ENCODE measurements at places on chromosomes 2 and 18.

DNA sequence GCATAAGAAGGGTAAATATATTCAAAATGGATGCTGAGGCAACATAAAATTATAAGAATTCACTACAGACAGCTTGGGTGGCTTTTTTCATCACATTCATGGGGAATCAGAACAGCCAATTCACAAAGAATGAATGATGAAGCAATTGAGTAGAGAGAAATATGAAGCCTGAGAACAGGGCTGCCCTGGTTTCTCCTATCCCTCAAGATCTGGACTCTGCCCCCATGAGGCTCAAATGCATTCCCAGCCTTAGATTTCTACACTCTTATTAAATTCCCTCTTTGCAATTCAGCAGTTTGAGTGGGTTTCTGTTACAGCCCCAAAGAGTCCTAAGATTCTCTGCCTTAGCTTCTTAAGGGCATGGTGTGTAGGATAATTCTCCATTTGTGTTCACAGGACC is 172.5 kb downstream of the MAIP1 start:
- no peak for DNase-seq

DNA sequence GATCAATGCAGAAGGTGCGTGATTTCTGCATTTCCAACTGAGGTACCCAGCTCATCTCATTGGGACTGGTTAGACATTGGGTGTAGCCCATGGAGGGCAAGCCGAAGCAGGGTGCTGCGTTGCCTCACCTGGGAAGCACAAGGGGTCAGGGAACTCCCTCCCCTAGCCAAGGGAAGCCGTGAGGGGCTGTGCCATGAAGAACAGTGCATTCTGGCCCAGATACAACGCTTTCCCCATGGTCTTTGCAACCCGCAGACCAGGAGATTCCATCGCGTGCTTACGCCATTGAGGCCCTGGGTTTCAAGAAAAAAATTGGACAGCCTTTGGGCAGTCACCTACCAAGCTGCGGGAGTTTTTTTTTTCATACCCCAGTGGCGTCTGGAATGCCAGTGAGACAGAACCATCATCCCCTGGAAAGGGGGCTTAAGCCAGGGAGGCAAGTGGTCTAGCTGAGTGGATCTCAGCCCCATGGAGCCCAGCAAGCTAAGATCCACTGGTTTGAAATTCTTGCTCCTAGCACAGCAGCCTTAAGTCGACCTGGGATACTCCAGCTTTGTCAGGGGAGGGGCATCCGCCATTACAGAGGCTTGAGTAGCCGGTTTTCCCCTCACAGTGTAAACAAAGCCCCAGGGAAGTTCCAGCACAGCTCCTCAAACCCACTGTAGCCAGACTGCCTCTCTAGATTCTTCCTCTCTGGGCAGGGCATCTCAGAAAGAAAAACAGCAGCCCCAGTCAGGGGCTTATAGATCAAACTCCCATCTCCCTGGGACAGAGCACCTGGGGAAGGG is 21.7 kb downstream of the TFPI start:
- DNase-seq: no peak

DNA sequence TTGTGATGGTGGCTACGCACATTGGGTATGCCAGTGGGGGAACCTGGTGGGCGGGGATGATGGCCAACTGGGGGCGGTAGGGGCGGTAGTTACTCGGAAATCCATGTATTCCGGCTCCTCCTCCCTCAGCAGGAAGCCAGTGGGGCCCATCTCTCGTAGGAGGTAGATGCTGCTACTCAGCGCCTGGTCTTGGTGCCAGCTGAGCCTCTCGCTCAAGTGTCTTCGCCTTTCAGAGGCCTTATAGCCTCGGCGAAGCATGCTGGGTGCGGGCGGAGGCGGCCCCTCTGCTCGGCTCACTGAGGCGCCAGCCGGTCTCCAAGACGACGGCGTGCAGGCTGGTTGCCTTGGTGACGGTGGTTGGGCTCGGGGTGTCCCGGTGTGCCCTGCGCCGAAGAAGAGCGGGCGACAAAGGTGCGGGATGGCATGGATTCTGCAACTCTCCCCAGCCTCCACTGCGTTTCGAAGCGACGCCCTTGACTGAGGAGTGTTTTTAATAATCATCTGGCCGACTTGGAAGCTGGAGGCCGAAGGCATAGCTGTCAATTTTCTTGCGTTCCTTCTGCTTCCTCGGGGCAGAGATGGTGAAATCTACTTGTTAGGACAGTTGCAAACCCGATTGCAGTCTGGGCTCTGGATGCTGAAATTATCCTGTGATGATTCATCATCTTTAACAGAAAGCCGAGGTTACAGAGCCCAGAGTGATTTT is at the start of gene ZSWIM2:
Gene ZSWIM2, minus strand, starts transcription at position 298 of the 706 bp plus-strand sequence. Its CDS starts 40 bp downstream, at position 258.
- peak; percentile 10 for DNase-seq

DNA sequence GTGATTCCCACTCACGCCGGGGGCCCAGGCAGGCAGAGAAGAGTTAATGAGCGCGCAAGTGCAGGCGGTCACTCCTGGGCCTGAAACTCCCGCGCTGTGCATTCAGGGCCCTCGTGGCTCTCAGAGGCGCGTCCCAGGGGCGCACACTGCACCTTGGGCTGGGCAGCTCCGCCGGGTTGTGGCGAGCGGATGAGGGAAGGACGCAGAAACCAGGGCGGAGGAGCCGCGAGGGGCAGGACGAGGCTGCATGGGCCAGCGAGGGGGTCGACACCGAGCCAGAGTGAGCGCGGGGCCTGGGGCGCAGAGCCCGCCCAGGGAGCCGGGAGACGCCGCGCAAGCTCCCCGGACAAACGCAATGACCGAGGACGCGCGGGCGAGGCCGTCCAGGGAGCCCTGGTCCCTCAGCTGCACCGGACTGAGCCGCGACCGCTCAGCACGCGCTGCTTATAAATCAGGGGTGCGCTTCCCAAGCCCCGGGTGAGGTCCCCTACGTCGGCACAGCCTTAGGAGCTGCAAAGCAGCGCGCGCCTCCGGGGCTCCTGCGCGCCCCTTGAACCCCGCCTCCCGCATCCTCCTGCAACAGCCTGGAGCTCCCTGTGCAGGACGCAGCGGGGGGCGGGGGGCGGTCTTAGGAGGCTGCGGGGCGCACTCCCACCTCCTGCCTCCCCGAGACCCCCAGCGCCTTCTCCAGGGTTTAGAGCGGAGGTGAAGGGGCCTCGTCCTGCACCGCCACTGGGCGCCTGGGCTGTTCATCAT is 180.2 kb upstream of the ALKAL2 start:
- DNase-seq: no peak
